ENCODE measurements at places on chromosomes 13 and 19.

GRCh38 chr19:12912571-12912970, 6.5 kb downstream of the SYCE2 start:
- DNase-seq = no peak

GRCh38 chr13:112242777-112243176, 133.4 kb upstream of the SPACA7 start:
- no peak for DNase-seq

GRCh38 chr19:54389553-54389952, 24.8 kb upstream of the LAIR1 start:
- no peak for DNase-seq

GRCh38 chr13:64314331-64314730, 2898.7 kb upstream of the PCDH20 start:
- no peak for DNase-seq

- DNase-seq = no peak
Measured at GRCh38 chr19:45347570-45348366, 7.2 kb downstream of the KLC3 start.

- no peak for DNase-seq
Measured at GRCh38 chr13:93377196-93377595, 150.6 kb downstream of the GPC6 start.

- DNase-seq = no peak
Measured at GRCh38 chr19:44658069-44658733, 13.1 kb upstream of the CEACAM19 start.

DNA sequence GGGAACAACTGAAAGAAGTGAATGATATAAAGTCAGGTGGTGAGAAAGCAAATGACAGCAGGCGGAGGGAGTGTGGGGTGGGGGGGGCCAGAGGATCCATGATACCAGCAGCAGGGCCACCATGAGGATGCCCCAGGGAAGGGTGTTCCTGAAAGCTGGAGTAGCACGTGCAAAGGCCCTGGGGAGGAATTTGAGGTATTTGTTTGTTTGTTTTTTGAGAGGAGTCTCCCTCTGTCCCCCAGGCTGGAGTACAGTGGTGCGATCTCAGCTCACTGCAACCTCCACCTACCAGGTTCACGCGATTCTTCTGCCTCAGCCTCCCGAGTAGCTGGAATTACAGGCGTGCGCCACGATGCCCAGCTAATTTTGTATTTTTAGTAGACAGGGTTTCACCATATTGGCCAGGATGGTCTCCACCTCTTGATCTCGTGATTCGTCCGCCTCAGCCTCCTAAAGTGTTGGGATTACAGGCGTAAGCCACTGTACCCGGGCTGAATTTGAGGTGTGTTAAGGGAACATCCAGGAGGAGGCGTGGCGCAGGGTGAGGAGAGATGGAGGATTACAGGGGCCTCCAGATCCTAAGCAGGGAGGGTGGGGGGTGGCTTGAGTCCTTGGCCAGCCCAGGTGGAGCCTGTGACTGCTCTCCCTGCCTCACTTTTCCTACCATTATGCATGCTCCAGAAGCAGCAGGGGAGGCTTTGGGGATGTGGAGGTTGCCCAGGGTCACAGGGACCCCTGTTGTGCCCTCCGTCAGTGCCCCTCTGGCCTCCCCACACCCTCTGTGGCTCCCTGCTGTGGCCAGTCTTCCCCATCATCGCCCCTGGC, 12.4 kb upstream of the JUND start:
- DNase-seq = no peak

DNA sequence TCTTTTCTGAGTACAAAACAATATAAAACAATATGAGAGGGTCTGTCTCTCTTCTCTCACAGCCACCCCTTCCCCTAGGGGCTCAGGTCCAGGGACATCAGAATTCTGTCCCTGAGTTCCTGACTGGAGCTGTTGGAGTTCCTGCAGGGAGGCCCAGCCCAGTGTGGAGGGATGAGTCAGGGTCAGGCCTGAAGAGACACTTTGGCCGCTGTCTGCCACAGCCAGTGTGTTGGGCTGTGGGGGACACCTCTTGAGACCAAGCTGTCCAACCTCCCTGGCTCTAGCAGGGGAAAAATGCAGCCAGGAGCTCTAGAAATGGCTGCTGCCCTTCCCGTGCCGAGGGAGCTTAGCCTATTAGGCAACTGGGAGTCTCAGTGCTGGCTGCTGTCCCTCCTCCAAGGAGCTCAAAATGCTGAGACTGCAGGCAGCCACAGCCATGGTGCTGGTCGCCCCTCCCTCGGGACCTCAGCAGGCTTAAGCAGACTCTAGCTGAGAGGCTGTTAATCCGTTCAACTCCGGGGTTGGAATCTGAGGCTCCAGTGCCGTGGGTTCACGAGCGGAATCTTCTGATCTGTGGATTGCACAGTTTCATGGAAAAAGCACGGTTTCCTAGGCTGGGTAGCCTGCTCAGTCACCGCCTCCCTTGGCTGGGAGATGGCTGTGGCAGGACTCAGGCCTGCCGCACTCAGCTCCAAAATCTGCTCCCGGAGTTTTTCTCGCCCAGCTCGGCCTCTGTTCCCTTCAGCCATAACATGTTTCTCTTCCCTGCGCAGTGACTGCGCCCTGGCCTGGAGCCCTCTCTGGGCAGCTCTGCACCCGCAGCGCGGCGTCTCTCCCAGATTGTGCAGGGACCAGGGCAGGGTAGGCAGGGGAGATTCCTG, 3.8 kb upstream of the ZNF626 start:
- no peak for DNase-seq

GRCh38 chr13:32228330-32229041, 86.7 kb downstream of the ZAR1L start:
- DNase-seq = no peak

DNA sequence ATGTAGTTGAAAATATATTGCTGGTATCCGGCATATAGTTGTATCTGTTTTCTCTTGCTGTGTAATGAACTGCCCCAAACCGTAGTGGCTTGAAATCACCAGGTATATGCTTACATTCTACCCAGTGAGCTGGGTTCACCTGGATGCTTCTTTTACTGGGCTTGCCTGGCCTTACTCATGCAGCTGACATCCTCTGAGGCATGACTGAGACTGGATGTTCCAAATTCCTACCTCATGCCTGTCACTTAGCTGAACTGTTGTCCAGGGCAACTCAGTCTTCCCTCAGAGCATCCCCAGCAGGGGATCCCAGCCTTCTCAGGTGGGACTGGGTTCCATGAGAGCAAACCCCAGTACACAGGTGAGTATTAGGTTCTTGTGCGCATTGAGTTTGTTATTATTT, 66.8 kb downstream of the IFT88 start:
- DNase-seq = no peak

DNA sequence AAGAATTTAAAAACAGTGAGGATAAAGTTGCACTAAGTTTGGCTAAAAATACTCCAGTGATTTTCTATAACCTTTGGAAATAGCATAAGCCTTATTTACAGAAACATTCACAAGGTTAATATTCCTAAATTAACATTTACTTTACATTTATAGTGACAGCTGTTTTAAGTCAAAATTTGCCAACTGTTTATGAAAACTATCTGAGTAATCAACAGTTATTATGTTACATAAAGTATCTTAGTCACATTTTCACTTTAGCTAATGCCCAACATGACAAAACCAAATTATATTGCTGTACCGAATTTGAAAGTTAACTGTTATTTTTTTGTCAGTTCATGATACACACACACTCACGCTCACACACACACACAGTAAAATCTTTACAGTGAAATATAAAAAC, 1.2 kb downstream of the TNFRSF19 start:
- no peak for DNase-seq

DNA sequence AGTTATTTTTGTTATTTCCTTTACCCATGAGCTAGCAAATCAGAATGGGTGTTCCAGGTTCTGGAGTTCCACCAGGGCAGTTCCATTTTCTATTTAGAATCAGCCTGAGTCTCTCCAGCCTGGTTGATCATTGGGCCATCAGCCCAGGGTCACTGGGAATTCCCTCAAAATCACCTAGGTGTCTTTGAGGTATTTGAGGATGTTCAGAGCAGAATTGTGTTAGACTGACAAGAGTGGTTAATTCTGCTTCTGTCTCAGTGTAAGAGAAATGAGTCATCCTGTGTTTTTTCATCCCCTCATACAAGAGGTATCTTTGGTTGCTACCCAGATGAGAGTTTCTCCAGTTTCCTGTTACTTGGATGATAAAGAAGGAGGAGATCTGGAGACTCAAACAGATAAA, 11.7 kb downstream of the ZNF66 start:
- no peak for DNase-seq

GRCh38 chr19:2282062-2282861, at the start of gene PEAK3:
Gene PEAK3, minus strand, starts transcription at chr19:2282175. Its CDS starts 1,244 bp downstream, at chr19:2280931.
- DNase-seq = no peak

- DNase-seq = no peak
Measured at GRCh38 chr13:64397701-64398100, 2832.4 kb downstream of the PCDH9 start.

GRCh38 chr19:45667620-45668341, at the start of gene GIPR:
Gene GIPR, plus strand, starts transcription at chr19:45668221. Its CDS starts 1,300 bp downstream, at chr19:45669521.
- DNase-seq = no peak

- DNase-seq = no peak
Measured at GRCh38 chr19:30053558-30053957, 111.5 kb downstream of the URI1 start.

DNA sequence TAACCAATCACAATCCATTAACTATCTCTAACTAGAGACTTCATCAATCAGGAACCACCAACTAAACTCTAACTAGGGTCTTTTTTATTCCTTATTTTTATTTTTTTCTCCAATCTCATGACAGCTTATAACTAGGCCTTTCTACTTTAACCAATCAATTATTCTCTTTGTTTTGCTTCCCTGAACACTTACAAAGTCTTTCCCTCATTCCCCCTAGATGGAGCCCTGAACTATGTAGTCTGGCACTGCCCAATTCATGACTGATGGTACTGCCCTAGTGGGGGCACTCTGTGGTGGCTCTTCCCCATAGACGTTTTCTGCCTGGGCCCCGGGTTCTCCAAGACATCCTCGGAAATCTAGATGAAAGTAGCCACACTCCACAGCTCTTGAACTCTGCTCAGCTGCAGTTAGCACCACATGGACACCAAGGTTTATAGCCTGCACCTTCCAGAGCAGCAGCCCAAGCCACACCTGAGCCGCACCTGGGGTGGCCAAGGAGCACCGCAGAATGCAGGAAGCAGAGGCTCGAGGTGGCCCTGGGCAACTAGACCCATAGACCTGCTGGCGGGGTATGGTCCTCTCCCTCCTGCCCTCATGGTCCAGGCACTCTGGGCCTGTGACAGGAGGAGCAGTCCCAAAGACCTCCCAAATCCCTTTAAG, 6.6 kb downstream of the ATP7B start:
- DNase-seq = no peak

GRCh38 chr19:1853295-1854038, 5.2 kb upstream of the REXO1 start:
- no peak for DNase-seq

DNA sequence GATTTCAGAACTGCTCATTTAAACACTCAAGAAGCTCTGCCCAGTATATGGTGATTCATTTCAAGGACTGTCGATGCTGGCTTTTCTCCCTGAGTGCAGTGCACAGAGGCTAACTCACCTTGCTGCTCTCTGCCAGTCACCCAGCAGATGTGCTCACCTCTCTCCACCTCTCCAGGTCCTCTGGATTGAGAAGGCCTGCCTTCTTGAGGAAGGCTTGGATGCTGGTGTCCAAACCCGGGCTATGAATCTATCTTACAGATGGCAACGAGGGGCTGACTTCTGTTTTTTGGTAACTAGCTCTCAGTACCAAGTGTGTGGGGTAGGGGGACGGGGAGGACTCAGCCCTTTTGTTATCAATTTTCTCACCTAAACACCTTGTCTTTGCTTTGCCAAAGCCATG, 47.6 kb downstream of the TEX29 start:
- DNase-seq = no peak

GRCh38 chr13:79679334-79679733, 198.4 kb downstream of the NDFIP2 start:
- no peak for DNase-seq

- no peak for DNase-seq
Measured at GRCh38 chr19:10173527-10173926, 21.2 kb downstream of the DNMT1 start.

DNA sequence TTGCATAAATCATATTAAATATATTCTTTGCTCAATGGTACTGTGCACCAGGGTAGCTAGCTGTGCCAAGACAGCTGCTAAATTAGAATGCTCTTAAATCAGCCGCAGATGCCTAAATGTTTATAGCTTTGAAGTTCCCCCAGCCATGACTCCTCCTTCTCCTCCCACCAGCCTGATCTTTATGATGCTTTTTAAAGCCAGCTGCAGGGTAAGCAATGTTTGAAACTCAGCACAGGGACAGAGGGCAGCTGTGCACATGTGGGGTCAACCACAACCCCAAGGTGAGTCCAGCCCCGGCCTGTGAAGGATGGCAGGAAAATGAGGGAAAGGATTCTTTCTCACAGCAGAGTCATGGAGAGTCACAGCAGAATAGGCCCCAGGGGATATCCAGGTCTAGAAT, 635.7 kb downstream of the UQCRFS1 start:
- DNase-seq = no peak

DNA sequence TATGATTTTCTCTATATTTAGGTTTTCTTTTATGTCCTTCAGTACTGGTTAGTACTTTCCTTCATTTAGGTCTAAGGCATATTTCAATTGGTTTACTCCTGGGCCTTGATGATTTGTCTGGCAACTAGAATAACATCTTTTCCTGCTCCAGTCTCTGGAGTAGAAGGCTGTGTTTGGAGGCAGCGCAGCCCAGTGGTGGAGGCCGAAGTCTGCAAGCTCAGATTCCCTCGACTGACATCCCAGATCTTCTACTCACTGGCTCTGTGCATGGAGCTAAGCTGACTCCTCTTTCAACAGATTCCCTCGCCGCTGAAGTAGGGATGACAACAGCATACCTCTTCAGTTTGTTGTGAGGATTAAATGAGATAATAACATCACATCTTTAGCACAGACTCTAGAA, 141.0 kb downstream of the RAP2A start:
- DNase-seq = no peak

- DNase-seq = no peak
Measured at GRCh38 chr19:12708641-12709040, 12.2 kb upstream of the FBXW9 start.

All from cortex of kidney (tissue), 1 donor.